Germinal center (tissue), 1 donor: ENCODE measurements at places on chromosomes 11 and 22.

DNA sequence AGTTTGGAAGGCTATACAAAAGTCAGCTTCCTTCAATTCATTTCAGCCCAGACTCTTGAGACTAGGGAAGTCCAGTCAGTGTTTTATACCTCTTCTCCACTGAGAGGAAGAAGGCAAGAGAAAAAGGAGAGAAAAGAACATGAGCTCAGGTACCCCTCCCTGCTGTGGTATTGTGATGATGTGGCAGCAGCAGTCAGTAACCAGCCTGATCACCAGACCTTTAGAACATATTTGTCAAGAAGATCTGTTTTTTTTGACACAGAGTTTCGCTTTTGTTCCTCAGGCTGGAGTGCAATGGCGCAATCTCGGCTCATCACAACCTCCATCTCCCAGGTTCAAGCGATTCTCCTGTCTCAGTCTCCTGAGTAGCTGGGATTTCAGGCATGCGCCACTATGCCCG, 21.2 kb upstream of the RPS13 start:
- DNase-seq: no peak

- peak; percentile 38 for DNase-seq
Measured at GRCh38 chr11:122863704-122864326, 18.7 kb upstream of the JHY start.

- no peak for DNase-seq
Measured at GRCh38 chr11:129416080-129416820, 40.6 kb downstream of the BARX2 start.

DNA sequence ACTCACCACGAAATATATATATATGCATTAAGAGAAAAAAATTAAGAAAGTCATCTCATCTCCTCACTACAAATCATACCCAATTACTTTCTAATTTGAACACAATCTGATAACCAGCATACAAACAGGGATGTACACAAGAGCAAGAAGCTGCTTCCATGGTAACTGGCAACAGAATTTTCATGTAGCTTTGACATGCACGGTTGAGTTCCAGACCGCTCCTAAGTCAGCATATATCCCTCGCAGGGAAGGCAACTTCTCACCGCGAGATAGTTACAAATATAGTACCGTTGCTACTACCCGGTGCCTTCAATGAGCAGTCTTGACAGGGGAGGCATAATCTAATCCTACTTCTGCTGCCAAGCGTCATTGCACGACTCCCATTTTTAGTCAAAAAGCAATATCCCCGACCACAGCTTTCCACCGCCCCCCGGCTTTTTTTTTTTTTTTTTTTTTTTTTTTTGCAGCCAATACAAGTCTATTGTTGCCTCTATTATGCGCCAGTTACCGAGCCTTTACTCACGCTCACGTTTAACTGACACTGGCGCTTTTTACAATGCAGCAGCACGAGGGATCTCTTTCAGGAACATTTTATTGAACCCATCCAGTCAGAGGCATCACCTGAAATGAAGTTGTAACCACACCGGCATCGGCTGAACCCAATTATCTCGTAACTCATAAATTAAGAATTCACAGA, 2.2 kb downstream of the CADM1 start:
- DNase-seq: no peak

DNA sequence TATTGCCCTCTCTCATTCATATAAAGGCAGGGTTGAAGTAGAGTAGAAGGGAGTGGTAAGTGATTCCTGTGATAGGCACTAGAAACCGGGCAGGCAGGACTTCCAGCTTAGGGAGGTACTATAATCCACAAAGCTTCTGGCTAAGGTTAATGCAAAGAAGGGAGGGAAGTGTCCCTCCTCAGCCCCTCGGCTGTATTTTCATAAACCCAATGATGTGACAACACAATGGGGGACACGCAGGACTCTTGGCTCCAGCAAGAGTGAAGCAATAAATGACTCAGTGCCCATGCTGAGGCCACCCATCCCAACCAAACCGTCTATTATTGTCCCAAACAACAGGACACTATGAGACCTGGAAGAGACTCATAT, 90.7 kb downstream of the ETS1 start:
- no peak for DNase-seq

DNA sequence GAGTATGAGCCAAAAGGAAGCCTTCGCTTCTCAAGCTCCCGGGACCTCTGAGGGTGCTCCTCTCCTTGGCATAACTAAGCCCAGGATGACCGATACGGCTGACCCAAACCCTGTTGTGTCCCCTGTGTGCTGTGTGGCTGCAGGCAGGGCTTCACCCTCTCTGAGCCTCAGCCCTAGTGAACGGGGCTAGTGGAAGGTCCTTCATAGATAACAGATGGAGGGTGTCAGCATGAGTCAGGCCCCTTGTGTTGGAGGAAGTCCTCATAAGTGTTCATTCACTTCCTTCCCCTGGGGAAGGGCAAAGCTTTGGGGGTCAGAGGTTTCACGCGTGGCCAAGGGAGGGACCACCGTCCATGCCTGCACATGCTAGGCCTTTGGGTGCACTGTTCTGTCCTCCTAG, 21.5 kb downstream of the SHISAL1 start:
- DNase-seq: no peak

- no peak for DNase-seq
Measured at GRCh38 chr11:130476922-130477491, 28.6 kb downstream of the ADAMTS15 start.

DNA sequence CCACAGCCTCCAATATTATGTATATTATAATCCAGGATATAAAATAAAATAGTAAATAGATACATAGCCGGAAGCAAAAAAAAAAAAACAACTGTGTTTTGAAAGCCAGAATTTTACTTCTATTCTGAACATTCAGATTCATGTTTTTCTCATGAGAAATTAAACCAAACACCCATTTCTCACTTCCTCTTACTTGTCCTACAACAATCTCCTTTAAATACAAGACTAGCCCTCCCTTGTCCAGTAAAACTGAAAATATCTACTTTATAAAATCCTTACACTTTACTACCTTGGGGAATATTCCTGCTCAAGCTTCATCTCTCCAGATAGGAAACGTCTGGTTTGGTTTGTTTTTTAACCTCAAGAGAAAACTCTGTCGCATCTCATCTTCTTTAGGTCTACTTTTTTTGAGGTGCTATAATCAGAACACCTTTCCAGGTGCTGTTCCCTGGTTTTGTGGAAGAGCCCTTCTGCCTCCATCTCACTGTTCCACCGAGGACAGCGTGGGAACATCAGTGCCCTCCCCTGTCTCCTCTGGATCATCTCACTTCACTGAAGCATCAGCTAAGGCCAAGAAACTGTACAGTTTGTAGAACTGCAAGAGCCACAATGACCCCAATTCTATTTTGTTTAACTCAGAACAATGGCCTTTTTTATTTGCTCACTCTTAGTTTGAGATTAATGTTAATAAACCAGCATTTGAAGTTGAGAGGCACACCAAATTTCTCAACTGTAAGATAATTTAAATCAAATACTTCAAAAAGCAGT, 82.0 kb upstream of the ARHGAP32 start:
- DNase-seq: no peak

DNA sequence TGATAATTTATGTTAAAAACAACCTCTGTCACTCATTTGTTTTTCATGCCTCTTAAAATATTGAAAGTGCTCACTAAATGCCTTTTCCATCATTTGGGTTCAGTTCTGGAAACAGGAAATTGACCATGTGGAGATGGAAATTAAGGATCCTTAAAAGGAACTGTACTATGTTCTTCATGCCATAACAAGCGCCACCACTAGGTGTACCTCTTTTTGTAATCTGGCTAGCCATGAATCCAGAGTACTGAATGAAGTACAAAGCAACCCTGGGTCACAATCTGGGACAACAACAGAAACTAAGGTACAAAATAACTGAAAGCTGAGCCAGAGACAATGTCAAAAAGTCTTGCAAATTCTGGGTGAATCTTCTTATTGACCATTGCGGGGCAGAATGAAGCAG, 559.1 kb downstream of the FAM181B start:
- DNase-seq: no peak

DNA sequence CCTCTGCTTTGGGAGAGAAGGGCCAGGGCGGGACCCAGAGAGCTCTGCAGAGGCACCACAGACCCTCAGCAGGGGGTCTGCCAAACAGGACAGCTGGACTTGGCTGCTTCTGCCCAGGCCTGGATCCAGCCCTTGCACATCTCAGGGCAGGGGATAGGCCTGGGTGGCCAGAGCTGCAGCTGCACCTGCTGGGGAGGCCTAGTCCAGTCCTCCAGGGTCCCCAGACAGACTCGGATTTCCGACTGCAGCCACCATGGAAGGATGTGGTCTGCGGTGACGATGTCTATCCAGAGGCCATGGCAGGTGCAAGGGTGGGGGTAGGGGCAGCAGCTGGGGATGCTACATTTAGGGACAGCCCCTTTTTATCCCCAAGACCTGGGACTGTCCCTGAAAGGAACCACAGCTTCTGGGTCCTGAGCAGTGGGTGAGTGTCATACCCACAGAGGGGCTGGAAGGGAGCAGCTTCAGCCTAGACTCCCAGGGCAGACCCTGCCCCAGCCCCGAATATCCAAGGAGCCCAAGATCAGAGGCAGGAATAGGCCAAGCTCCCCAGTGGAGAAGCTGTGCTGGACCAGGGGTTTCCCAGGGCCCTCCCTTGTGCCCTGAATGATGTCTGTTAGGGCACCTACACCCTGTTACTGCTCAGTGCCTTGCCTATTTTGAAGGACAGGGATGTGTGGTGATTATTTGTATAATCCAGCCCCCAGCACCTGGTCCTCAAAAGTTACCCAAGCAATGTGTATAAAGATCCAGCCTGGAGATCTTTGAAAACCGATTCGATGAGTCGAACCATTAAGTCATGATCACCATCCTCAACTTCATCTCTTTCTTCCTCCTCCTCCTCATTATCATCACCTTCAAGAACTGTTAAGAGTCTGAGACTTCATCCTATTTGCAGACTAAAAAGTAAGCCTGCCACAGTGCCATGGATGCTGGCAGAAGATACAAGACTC, 2.5 kb upstream of the IGLL5 start:
- peak; percentile 64 for DNase-seq

GRCh38 chr11:43832536-43832935, 48.1 kb upstream of the ALKBH3 start:
- no peak for DNase-seq

GRCh38 chr11:57514538-57515331, 767 bp downstream of the SLC43A1 start:
- DNase-seq: peak; percentile 63

- no peak for DNase-seq
Measured at GRCh38 chr11:71429701-71430100, 18.5 kb downstream of the DHCR7 start.

DNA sequence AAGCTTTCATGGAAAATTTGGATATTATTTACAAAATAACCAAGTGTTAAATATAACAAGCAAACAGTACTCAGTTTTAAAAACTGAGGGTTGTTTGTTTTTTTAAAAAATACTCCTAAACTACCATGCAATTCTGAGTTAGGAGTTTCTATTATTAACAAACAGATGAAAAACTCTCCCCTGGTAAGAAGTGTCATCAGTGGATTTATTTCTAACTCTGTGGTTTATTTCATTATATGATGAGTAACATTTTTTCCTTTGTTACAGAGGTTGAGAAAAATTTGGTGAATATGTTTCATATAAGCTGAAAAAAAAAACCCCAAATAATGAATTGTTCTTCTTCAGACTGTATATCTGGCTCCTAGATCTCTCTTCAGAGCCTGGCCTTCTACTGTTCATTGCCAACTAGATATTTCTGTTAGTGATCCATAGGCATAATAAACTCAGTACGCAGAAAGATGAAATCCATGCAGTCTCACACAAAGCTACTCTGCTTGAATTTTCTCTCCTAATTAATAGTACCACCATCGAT, 29.4 kb upstream of the PDE3B start:
- DNase-seq: no peak

DNA sequence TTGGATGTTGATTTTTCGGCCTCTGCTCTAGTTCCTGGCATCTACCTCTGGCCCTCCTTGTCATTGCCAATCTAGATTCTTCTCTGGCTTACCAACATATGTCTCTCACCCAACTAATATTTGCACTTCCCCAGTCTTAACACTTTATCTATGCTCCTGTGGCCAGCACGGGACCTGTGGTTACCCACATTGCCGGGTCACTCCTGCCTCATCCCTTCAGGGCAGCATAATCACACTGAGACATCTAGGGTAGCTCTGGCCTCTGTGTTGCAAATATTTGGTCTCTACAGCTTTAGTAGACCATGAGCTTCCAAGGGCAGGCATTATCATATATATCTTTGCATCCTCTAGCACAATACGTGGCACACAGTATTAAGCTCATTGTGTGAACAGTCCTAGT, 182.0 kb upstream of the ARHGAP20 start:
- DNase-seq: no peak

DNA sequence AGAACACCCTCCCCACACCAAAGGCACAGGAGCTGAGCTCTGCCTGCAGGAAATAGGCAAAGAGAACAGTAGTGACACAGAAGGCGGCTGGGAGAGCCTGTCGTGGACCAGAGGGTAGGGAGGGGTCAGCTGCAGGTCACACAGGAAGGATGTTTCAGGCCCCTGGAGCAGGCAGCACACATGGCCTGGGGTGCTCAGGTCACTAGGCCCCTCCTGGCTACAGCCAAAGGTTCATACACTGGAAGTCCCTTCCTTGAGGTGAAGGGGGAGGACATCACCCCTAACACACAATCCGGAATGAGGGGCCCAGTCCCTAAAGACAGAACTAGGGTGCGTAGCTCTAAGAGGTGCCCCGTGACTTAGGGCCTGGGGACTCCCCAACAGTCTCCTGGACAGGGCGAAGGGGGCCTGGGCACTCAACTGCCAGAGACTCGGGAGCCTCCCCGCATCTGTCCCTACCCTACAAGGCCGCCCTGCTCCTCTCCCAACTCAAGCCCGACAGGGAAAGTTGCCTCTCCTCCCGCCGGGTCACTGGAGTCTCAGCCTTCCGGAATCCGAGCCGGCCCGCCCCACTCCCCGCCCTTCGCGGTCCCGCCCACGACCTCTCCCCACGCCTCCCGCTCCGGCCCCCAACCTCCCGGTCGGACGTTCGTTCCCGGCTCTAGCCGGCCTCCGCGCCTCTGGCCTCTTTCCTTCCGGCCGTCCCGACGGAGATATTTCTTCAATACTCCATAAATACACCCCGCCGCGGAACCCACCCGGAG, at the start of gene CYB5R2:
Gene CYB5R2, minus strand, starts transcription at position 541 of the 764 bp plus-strand sequence. CDS start 675 bp downstream, outside the sequence.
- DNase-seq: peak; percentile 23

DNA sequence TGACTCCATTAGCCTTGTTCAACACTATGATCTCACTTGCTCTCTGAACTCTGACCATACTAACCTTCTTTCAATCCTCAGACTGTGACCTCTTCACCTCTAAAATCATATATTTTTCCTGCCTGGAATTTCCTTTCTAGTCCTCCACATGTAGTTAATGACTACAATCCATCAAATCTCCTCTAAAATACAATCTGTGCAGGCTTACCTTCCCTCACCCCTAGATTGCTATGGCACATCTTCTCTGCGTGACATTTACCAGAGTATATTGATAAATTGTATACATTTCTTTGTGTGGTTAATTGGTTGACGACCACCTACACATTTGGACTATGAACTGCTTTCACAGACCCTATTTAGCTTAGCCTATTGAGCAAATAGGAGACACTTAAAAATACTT, 1330.2 kb upstream of the TENM4 start:
- DNase-seq: no peak

- no peak for DNase-seq
Measured at GRCh38 chr11:41328324-41328723, 131.1 kb downstream of the LRRC4C start.
